SK-N-SH (cell line): ENCODE measurements at places on chromosomes 7 and 10.

DNA sequence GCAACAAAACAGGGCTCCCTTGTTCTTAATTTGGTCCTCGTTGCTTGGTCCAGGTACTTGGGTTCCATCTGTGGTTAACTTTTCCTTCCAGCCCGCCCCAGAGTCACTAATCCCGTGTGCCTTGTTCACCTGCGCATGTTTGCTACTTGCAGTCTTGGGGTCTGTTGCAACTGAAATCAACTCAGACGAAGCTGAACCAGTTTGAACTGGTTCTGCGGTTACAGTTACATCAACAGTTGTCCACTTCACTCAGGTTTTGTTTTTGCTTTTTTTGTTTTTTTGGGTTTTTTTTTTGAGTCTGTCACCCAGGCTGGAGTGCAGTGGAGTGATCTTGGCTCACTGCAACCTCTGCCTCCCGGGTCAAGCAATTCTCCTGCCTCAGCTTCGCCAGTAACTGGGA lies 34.7 kb downstream of the TRRAP start:
- peaks cover 92% of the 10 kb centered on the region for H3K36me3 ChIP-seq
- no peak overlapping the region for H3K4me3 ChIP-seq

DNA sequence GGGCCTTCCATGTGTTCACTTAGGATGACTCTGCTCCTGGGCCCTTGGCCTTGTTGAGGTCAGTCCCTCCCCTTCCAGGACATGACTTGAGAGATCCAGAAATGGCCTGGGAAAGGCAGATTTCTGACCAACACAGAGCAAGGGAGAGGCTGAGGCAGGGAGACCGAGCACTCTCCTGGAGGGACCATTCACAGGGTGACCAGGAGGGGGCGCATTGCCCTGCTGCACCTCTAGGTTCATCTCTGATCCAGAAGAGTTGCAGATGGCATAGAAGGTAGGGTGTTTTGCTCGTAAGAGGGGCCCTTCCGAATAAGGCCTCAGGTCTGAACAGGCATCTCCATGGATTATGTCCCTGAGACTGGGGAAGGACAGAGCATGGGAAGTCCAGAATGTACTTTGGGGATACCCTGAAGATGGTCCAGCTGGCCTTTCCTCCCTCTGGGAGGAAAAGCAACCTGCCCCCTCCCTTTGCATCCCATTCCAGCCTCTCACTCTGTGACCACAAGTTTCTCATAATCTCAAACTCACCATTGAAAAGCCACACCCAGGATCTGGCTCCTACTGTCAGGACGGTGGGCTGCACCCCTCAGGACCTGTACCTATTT lies 6.6 kb downstream of the DMBT1 start:
- no peak overlapping the region for H3K27ac ChIP-seq
- H3K27me3 ChIP-seq, result 0 out of 2 replicates have a peak, but pooled peaks cover 4% of the 10 kb centered on the region
- DNase-seq, result peak; percentile 16
- H3K36me3 ChIP-seq, result no peaks in the 10 kb centered on the region
- no peak overlapping the region for H3K4me3 ChIP-seq

GRCh38 chr7:93856323-93856722 lies 34.2 kb downstream of the TFPI2 start:
- no peak for DNase-seq
- H3K4me1 ChIP-seq, result no peaks in the 10 kb centered on the region; the same call in 1 of the 2 replicates
- no peak overlapping the region for H3K27ac ChIP-seq
- no peak overlapping the region for H3K4me3 ChIP-seq
- no peaks in the 10 kb centered on the region for H3K27me3 ChIP-seq

DNA sequence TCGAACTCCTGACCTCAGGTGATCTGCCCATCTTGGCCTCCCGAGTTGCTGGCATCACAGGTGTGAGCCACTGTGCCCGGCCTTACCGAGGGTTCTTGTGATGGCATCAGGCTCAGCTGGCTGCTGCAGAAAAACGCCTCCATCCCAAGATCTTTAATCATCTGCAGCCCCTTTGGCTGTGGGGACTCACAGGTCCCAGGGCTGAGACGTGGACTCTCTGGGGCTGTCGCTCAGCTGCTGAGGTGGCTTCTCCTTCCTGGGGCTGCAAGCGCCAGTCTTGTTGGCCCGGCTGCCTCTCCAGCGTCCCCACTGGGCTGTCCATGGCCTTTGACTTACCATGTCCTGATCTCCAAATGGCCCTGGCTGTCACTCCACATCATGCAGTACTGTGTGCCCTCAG lies 20.0 kb downstream of the AMZ1 start:
- no peak overlapping the region for H3K27ac ChIP-seq
- H3K4me3 ChIP-seq, result no peak overlapping the region
- H3K27me3 ChIP-seq, result no peaks in the 10 kb centered on the region
- DNase-seq, result no peak

DNA sequence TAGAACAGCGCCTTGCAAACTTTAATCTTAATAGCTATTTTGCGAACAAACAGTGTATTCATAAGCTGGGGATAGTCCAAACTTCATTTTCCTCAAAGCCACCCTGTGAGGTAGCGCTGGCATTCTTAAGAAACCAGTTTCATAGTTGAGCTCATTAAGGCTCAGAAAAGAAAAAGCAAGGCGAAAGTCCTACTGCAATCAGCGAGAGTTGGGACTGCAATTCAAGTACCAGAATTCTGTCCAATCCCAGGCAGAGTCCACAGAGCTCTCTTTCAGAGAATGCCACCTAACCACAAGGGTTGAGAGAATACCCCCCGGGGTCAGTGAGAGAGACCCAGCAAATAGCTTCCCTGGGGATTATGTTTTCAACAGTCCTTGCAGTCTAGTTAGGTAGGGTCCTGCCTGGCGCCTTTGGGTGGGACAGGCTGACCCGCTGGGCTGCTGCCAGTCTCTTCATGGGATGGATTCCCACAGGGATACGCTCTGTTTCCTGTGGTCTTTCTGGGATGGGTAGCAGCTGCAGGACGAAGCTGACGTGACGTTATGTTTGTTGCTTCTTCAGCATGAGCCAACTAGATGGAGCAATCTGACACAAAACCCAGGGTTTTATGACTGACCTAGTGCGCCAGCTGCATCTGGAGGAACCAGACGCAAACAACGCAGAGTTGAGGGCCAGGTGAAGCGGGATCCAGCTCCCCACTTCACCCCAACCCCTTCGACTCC lies 16.0 kb downstream of the BMPER start:
- no peak overlapping the region for H3K27ac ChIP-seq
- no peaks in the 10 kb centered on the region for H3K36me3 ChIP-seq
- no peak overlapping the region for H3K4me3 ChIP-seq
- DNase-seq, result no peak
- H3K27me3 ChIP-seq, result no peaks in the 10 kb centered on the region

GRCh38 chr10:52316001-52316400 lies 1.9 kb downstream of the DKK1 start:
- H3K4me3 ChIP-seq, result peak overlapping the region; percentile 95
- H3K36me3 ChIP-seq, result peaks cover 12% of the 10 kb centered on the region
- DNase-seq, result no peak
- peaks cover 6% of the 10 kb centered on the region; the same call in 1 of the 2 replicates for H3K4me1 ChIP-seq

- peak overlapping the region; percentile 50 for H3K4me3 ChIP-seq
- DNase-seq, result no peak
- no peak overlapping the region for H3K27ac ChIP-seq
- no peaks in the 10 kb centered on the region; the same call in 1 of the 2 replicates for H3K27me3 ChIP-seq
- H3K4me1 ChIP-seq, result peaks cover 5% of the 10 kb centered on the region; the same call in 1 of the 2 replicates
- H3K36me3 ChIP-seq, result no peaks in the 10 kb centered on the region
Observed at GRCh38 chr10:26861205-26861998, 644 bp upstream of the ABI1 start.

DNA sequence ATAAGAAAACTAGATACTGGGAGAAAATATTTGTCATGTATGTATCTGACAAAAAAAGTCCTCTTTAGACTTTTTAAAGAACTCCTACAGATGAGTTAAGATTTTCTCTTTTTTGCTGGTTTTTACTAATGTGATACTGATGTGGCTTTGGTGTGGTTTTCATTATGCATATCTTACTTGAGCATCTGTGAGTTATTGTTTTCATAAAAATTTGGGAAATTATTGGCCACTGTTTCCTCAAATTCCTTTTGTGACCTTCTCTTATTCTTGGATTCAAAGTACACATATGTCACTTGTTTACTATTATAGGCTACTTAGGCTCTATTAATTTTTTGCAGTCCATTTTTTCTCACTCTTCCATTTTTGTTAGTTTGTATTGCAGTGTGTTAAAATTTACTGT lies 89.0 kb downstream of the PPP1R9A start:
- DNase-seq, result no peak
- H3K36me3 ChIP-seq, result no peaks in the 10 kb centered on the region
- no peak overlapping the region for H3K27ac ChIP-seq
- H3K27me3 ChIP-seq, result peaks cover 8% of the 10 kb centered on the region; the same call in 1 of the 2 replicates
- no peak overlapping the region for H3K4me3 ChIP-seq
